Femur (tissue), 1 donor: ENCODE measurements at places on chromosomes 2 and 18.

DNA sequence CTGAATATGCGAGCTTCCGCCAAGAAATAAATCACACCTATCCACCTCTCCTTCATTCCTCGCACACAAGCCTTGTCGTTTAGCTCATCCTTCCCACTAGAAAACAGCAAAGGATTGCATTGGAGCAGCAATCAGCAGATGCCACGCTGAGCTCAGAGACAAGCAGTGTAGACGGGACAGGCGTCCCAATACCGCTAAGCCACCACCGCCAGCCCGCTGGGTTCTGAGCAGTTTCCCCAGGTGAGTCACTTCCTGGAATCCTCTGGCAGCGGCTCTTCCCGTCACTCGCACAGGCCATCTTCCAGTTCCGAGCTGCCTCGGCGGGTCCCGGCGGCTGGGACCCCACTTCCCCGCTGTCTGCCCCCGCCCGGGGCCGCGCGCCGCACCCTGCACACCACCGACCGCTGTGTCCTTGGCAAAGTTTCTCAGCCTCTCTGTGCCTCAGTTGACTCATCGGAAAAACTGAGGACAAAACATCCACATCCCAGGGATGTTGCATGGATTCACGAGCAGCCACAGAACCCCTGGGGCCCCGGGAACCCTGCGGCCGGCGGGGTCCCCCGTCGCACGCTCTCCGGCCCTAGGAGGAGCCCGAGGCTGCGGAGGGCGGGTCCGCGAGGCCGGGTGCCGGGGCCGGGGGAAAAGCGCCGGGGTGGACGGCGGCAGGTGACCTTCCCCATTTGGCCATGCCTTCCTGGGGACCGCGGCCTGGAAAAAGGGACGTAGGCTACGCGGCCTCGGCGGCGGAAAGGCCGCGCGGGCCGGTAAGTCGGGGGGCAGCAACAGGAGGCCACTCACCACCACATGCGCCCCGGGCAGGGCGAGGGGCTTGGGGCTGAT, 573 bp downstream of the KDSR start:
- peak; percentile 57 for DNase-seq

- DNase-seq: no peak
Measured at GRCh38 chr2:63846487-63846886, 4.8 kb downstream of the UGP2 start.

GRCh38 chr2:99819766-99820165, 322.6 kb downstream of the AFF3 start:
- DNase-seq: no peak

DNA sequence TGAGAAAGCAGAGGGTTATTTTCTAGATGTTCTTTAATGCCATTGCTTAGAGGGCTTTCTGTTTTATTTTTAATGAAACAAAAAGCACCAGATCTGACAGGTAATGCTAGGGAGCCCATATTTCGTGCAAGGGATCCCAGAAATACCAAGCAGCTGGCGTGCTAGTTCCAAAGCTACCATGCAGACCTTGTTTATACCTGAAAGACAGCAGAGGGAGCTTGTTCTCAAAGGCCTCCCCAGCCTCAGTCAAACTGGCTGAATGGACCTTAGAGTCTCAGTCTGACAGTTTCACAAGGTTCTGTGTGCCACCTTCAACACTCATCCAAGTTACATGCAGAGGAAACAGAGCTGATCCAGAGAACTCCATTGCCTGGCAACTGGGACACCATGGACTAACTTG, 48.6 kb downstream of the GALNT14 start:
- no peak for DNase-seq
